ENCODE measurements at places on chromosomes 1 and 21. TPM values are rescaled to one million over a fixed set of nuclear protein-coding genes. Genes with fewer than 3 reads are reported as not detected.

DNAH14 gene
- total RNA-seq: 1.8 TPM

MIXL1 gene
- 0.16 TPM for total RNA-seq

FNDC5 gene
- total RNA-seq: not detected

AZIN2 gene
- 2.5 TPM for total RNA-seq

CELA3A gene
- not detected for total RNA-seq

TMEM125 gene
- total RNA-seq: not detected

HCRTR1 gene
- not detected for total RNA-seq

SFN gene
- 0.59 TPM for total RNA-seq

LCA5L gene
- 0.36 TPM for total RNA-seq

NCMAP gene
- total RNA-seq: 0.20 TPM

TMPRSS2 gene
- total RNA-seq: not detected

SPOCD1 gene
- not detected for total RNA-seq

SUCO gene
- 22.8 TPM for total RNA-seq

WDR64 gene
- total RNA-seq: not detected

LRRC38 gene
- total RNA-seq: not detected

FCGR1A gene
- not detected for total RNA-seq

EPHA10 gene
- not detected for total RNA-seq

CYP4B1 gene
- not detected for total RNA-seq

COPA gene
- total RNA-seq: 118 TPM

UBL4B gene
- total RNA-seq: not detected

TTC22 gene
- total RNA-seq: 3.5 TPM

CD5L gene
- total RNA-seq: not detected

NT5C1A gene
- 0.25 TPM for total RNA-seq

BCAS2 gene
- total RNA-seq: 42.4 TPM

NBPF6 gene
- total RNA-seq: not detected

KIF17 gene
- total RNA-seq: not detected

LPAR3 gene
- total RNA-seq: 0.81 TPM

EVA1C gene
- 11.1 TPM for total RNA-seq

CFHR1 gene
- total RNA-seq: not detected

S100B gene
- total RNA-seq: 3.0 TPM

SLC25A34 gene
- 0.56 TPM for total RNA-seq

AADACL4 gene
- not detected for total RNA-seq

PDE9A gene
- total RNA-seq: 11.1 TPM

SPRR2A gene
- not detected for total RNA-seq

IL19 gene
- total RNA-seq: not detected

DUSP23 gene
- total RNA-seq: 27.2 TPM

S100A8 gene
- not detected for total RNA-seq

RHOU gene
- total RNA-seq: 1.2 TPM

SAMD11 gene
- total RNA-seq: not detected

OLIG2 gene
- not detected for total RNA-seq
